ENCODE measurements at places on chromosomes 13 and 19.

GRCh38 chr13:31699650-31700049 is 39.7 kb upstream of the RXFP2 start:
- DNase-seq = no peak

DNA sequence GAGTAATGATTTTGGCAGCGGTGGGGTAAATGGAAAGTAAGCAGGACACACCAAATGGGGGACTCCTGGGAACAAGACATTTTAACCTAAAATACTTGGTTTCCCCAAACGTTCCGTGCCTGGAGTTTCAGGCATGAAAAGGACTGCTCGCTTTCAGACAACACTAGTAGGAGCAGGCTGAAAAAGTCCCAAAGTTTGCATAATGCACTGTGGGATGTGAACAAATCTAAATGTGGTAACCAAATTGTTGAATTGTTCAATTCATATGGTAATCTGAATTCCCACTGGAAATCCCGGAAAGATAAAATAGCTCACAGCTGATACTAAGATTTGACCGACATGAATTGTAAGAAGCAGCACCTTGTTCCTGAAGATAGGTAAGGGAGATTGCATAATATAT is 467.2 kb upstream of the ARGLU1 start:
- DNase-seq = no peak

DNA sequence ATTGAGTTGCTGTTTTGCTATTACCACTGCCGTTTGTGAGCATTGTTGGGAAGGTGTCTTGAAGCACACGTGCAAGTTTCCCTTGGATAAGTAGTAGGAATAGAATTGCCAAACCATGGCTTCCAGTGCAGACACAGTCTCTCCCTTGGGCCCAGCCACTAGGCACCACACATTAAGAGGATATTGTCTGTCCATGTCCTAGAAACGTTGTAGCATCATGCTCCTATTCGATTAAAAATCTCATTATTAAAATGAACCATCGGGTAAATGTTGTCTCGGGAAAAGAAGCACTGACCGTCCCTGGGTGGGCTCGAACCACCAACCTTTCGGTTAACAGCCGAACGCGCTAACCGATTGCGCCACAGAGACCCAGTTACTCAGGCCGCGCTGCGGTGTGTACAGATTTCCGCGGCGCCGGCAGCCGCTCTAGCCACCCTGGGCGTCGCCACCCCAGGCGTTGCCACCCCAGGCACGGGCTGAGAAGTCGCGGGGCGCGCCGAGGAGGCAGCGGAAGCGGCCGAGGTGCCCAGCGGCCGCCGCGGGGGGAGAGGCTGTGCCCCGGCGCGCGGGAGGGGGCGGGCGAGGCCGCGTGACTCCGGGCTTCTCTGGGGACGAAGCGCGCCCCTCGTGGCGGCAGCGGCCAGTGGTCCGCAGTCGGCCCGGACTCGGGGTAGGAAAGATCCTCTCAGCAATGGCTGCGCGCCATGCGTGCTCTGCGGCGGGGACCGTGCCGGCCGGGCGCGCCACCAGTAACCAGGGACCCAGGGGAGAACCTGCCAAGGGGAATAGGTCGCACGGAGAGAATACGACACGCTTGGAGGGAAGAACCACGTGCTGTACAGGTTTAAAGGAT is 56.2 kb downstream of the USPL1 start:
- peak; percentile 75 for DNase-seq

DNA sequence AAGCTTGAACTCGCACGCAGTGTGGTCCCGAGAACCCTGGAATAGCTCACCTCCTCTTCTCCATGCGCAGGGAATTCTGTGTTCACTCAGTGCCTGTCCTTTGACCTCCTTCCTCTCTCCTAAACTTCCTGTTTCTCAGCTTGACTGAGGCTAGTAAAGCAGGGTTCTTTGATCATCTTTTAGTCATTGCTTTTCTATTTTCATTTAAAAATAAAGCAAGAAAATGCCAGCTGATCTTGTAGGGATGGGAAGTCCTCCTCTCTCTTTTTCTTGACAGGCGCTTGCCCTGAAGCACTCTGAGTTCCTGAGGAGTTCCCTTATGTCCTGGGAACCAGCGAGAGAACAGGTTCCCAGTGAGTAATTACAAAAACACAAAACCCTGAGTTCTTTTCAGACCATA is 62.8 kb downstream of the ARHGEF7 start:
- DNase-seq = no peak

Measured in NCI-H345 (cell line).